ENCODE measurements at places on chromosomes 6 and 20.

GRCh38 chr6:159127701-159128100 is 41.5 kb upstream of the FNDC1 start:
- no peak for DNase-seq

GRCh38 chr6:99026135-99026534 is 78.4 kb upstream of the FBXL4 start:
- no peak for DNase-seq

DNA sequence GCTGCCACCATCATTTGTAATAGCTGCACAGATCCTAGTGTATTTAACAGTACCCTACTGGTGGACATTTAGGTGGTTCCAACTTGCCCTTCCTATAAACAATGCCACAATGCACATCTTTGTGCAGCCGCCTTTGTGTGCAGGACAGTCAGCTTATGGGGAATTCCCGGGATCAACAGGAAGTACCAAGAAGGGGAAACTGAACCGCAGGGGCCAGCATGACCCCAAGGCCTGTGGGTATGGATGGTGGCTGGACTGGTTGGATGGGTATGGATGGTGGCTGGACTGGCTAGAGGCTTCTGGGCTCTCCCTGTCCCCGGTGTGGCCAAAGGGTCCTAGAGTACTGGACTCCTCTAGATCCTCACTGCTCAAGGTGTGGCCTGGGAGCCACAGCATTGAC is 46.7 kb downstream of the CEBPB start:
- no peak for DNase-seq

- no peak for DNase-seq
These were observed 945.8 kb upstream of the ADGRB3 start for GRCh38 chr6:67689329-67689728.

DNA sequence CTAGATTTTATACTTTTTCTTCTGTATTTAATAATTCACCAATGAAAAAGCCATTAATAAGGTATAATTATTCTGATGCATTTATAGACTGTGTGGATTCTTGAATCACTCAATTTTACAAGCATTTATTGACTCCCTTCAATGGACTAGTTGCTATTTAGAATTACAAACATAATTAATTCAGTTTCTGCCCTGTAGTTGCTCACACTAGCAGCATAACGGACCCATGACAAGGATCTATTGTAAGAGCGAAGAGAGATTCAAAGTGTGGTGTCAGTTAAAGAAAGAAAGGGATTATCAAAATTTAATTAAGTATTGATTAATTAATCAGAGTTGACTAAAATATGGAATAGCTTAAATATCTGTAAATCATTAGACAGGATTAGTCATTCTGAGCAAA is 602.6 kb upstream of the PTCHD4 start:
- no peak for DNase-seq

GRCh38 chr20:7155282-7155681 is 387.8 kb downstream of the BMP2 start:
- no peak for DNase-seq

GRCh38 chr6:153085239-153085638 is 45.8 kb downstream of the RGS17 start:
- DNase-seq: no peak
